ENCODE measurements at places on chromosomes 4 and X. TPM values are rescaled to one million over a fixed set of nuclear protein-coding genes. Genes with fewer than 3 reads are reported as not detected.

TBC1D1 gene
- total RNA-seq, result 89.2 TPM

HERC6 gene
- total RNA-seq, result 21.1 TPM

GRCh38 chr4:143302536-143302935 lies 34.1 kb upstream of the GAB1 start:
- no peak for DNase-seq

GRCh38 chr4:6441758-6442157 lies 30.7 kb downstream of the PPP2R2C start:
- DNase-seq, result no peak

GRCh38 chr4:83149865-83150652 lies 35.5 kb upstream of the PLAC8 start:
- DNase-seq, result no peak

DNA sequence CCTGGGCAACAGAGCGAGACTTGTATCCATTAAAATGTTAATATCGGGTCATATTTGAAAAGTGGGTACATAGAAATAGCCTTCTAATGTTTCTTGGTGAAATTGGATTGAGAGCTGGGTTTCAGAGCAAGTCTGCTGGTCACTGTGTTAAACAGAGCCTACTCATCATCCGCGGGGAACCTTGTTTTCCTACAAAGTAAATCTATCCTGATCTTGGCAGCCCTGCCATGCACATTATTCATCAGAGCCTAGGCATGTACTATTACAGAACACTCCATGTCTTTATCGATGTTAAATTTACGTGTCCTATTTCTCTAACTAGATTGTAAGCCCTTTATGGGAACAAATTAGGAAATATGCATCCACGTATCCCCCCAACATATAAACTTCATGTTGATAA lies 18.7 kb downstream of the SETD7 start:
- no peak for DNase-seq

DNA sequence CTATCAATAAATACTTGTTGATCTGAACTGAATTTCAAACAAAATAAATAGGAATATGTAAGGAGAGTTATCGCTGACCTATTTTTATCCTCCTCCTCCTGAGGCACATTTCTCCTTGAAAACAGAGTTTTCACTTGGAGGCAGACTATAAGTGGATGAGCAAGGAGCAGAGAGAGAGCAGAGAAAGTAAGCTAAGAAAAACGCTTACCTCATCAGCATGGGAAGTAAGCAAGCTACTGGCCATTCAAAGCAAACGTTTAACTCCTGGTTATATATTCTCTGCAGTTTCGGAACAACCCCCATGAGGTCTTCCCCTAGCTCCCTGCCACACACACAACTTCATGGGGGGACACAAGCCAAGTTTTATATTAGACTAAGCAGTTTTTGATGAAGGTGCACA lies 13.2 kb downstream of the ZDHHC9 start:
- DNase-seq, result no peak

PCDH7 gene
- total RNA-seq, result 74.3 TPM

DNA sequence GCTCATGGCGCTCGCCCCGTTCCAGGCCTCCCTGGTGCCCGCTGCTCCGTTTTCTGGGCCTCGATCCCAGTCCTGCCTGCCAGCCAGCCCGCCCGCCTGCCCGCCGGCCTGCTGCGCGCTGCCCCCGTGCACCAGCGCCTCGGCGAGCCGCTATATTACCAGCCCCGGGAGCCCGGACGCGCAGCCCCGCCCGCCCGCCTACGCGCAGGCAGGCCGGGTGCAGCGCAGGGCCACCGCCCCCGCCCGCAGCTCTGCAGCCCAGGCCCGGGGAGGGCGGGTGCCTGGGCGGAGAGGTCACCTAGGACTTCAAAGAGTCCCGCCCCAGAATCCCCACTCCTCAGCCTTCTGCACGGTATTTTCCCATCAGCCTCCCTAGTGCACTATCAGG lies at the start of gene MAOB:
MAOB (minus strand) TSS at position 157 of the 388 bp plus-strand sequence; CDS start at position 6, 151 bp downstream.
- DNase-seq, result no peak

PRRG3 gene
- total RNA-seq, result 1.9 TPM

DCHS2 gene
- total RNA-seq, result 5.1 TPM

KDR gene
- 44.1 TPM for total RNA-seq

DNA sequence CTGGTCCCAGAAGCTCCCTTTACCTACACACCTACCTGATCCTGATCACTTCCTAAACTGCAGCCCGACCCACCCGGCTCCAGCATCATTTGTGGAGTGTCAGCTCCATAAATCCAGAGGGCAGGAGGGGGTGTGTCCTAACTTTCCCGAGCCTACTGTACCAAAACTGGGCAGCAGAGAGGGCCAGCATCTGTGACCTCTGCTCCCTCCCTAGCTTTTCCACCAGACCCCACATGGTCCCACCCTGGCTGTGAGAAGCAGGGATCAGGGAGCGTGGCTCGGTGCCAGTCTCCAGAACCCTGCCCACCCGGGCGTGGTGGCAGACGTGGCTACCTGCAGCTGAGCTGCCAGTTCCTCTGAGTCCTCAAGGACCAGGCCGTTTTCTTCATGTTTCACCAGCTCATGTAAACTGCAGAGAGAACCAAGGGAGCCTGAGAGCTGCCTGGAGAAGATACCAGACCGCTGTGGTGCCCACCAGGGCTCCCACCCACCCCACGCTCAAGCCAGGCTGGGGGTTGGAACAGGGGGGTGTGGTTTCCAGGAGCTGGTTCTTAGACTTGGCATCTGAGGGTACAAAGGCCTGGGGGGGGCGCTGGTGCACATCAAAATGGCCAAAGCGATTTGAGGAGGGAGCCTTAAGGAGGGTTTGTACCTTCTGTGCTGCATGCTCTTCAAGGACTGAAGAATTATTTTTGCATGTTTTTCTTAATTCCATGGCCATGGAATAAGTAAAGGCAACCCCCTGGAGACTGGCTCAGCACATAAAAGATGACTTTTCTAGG lies 76.7 kb upstream of the DRD5 start:
- DNase-seq, result no peak

FMR1NB gene
- total RNA-seq, result not detected

SCD5 gene
- total RNA-seq, result 25.7 TPM

- no peak for DNase-seq
Measured at GRCh38 chrX:128396601-128397000, 344.4 kb upstream of the ACTRT1 start.

GRCh38 chrX:108426262-108426661 lies 12.0 kb downstream of the COL4A6 start:
- DNase-seq, result no peak

GRCh38 chr4:3369781-3370674 lies 71.7 kb upstream of the HGFAC start:
- peak; percentile 40 for DNase-seq

DNA sequence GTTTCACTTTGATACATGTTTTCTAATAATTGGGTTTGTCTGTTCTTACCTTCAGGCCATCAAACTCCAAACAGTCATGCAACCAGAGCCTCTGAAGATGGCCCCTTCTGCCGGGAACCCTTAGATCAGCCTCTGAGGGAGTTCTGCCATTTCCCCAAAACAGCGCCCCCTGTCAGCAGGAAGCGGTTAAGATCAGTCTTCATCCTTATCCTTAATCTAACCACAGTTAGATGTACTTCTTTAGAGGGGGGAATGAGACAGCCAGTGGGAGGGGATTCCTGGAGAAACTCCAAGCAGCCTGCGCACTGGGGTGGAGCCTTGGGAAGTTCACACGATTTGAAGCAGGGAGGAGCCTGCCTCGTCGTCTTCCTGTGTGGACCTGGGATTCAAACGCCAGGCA lies 185.4 kb downstream of the INPP4B start:
- DNase-seq, result no peak

GRCh38 chr4:100287534-100287933 lies 97.3 kb upstream of the DDIT4L start:
- no peak for DNase-seq

GUCY1A1 gene
- total RNA-seq, result 52.2 TPM

GRCh38 chrX:44036336-44036735 lies 63.1 kb upstream of the NDP start:
- DNase-seq, result no peak

GRCh38 chrX:17040711-17041110 lies 94.3 kb downstream of the REPS2 start:
- DNase-seq, result no peak

DNA sequence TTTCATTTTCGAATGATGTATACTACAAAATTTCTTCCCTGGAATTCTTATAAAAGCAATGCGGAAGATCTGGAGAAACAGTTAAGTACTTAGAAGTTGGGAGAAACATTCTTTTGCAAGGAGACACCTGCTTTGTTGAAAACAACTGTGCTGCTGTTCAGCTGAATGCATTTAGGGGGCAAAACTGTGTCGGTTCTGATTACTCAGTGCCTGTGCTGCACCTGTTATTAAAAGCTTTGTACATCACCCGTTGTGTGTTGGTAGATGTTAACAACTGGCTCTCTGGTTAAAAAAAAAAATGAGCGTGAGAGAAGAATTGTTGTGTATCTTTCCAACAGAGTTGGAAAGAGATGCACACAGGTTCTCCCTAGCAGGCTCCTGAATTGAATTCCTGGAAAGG lies 184.1 kb upstream of the HHIP start:
- no peak for DNase-seq

SCML1 gene
- 10.4 TPM for total RNA-seq

ZDHHC15 gene
- total RNA-seq, result 3.0 TPM

GRCh38 chr4:105102016-105102415 lies 44.7 kb upstream of the TET2 start:
- no peak for DNase-seq

DNA sequence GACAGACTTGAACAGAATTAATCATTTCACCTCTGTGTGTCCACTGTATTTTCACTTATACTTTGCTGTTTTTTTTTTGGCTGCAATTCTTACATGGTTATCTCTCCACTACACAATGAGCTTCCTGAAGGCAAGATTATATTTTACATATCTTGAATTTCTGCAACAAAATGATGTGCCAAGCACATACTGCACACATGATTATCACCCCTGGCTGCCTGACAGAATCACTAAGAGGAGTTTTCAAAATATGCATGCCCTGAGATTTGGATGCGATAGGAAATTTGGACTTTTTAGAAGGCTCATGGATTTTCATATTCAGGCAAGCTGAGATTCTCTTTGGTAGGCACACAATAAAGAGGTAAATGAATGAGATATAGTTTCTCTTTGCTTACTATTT lies 1162.1 kb upstream of the IGFBP7 start:
- no peak for DNase-seq

GRCh38 chr4:151227731-151228130 lies 49.2 kb upstream of the PRSS48 start:
- DNase-seq, result no peak

CFI gene
- total RNA-seq, result 485 TPM

DNA sequence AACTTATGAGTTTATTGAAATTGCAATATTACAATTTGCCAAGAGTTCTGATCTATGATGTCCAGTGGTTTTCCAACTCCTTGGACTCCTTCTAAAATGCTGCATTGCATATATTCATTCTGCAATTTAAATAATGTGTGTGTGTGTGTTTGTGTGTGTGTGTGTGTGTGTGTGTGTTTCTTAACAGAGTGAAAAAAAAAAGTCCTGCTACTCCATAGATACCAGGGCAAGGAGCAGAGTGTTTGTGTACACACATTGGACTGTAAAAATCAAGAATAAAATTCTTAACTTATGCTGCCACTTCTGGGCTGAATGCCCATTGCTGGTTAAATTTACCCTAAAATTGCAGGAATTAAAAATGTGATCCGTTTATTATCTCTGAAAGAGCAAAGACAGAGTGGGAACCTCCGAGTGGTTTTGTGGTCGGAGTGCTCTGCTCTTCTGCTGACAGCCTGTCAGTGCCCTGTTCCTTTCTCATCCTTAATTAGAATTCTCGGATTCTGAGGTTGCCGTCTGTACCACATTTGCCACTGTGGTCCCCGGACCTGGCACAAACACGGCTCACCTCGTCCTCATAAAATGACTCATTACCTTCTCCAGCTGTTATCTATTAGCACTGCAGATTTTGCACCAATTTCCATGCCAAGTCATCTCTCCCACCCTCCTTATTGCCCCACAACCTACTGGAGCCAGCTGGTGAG lies 355.5 kb downstream of the KCNIP4 start:
- DNase-seq, result no peak

DNA sequence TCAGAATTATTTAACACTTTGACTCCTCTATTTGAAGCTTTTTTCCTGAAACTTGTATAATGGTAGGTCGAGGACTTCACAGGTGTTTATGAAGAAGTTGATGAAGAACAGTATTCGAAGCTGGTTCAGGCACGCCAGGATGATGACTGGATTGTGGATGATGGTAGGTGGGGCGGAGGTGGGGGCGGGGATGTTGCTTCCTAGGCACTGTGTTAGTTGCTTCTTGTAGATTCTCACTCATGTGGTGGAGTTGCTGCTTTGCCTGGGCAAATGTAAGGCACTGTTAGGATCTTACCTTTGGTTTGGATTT lies 9.4 kb downstream of the POLA1 start:
- DNase-seq, result no peak

- DNase-seq, result no peak
Measured at GRCh38 chr4:168860827-168861226, 149.2 kb downstream of the CBR4 start.

NALF2 gene
- total RNA-seq, result 0.11 TPM

GRCh38 chr4:70994069-70994366 lies 569 bp downstream of the DCK start:
- DNase-seq, result no peak

GRCh38 chr4:186685767-186686183 lies 37.9 kb downstream of the FAT1 start:
- no peak for DNase-seq

GRCh38 chrX:126799059-126799458 lies 20.5 kb upstream of the PRR32 start:
- DNase-seq, result no peak

HPGDS gene
- total RNA-seq, result not detected

- DNase-seq, result no peak
Measured at GRCh38 chrX:115183980-115184379, 5.2 kb upstream of the RBMXL3 start.

DNA sequence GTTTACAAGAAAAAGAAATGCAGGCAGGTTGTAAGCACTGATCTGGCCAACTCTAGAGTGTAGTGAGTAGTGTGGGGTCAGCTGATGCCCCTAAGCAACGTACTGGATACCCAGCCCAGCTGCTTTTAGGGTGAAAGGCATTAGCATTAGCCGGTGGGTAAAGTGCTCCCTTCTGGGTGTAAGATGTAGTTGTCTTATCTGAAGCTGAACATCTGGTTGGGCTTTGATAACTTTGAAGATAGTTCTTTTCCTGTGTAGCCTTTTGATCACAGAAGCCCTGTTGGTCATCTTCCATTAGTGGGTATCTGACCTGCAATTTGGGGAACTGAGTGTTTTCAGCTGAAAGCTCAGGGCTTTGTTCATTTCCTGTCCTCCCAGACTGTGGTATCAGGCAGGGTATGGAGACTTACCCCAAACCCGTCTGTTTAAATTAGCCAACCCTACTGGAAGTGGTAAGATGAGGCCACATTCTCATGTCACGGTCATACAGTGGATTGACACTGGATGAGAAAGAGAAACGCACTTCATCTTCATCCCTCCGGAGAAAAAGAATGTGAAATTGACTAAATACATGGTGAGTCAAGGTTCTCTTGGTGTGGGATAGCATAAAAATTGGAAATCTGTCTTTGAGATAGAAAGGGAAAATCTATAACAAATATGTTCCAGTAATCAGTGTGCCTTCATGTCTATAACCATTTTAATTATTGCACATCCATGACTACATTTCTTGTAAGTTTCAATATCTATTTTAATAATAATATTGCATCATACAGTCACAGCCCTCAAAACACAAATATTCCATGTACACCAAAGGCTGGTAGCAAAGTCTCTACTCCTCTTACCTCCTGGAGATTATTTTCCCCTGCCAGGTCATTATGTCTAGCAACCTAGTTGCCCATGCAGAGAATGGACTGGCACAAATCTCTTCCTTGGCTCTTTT lies 8.7 kb downstream of the RHOH start:
- DNase-seq, result no peak

CTAG1A gene
- not detected for total RNA-seq

- DNase-seq, result no peak
Measured at GRCh38 chrX:21972721-21973120, 32.2 kb downstream of the SMS start.

ZFYVE28 gene
- total RNA-seq, result 0.51 TPM

- DNase-seq, result no peak
Measured at GRCh38 chr4:137663251-137664045, 131.2 kb upstream of the PCDH18 start.

All from mesothelial cell of epicardium (in vitro differentiated cells).